Neural progenitor cell (in vitro differentiated cells): ENCODE measurements at places on chromosomes 1 and 21.

DNA sequence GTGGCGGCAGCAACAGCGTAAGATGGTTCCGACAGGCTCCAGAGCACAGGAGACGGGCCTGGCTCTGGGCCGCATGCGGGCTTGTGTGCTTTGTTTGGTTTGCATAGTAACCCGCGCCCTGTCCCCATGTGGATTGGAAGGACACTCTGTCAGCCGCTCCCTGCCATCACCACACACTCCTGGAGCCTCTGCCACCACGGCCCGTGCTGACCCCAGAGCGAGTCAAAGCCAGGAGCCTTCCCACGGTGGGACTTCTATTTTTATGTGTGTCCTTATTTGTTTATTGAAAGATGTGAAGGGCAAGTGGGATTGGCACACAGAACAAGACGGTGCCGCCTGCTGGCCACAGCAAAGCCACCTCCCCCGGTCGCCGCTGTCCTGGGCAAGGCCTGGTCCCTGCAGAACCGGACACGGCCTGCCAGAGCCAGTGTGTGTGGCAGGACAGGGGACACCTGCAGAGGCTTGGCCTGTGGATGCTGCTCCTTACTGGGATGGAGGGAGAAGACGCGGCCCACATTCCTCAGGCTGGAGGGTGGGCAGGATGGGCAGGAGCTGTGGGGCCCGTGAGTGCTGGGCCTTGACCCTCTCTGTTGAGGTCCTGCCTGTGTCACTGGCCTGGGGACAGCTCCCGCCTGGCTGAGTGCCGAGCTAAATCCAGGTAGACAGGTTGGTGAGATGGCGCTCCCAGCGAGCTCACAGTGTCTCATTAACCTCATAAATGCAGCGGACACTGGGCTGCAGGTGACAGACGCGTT lies 64.4 kb downstream of the AGPAT3 start:
- no peak for DNase-seq

DNA sequence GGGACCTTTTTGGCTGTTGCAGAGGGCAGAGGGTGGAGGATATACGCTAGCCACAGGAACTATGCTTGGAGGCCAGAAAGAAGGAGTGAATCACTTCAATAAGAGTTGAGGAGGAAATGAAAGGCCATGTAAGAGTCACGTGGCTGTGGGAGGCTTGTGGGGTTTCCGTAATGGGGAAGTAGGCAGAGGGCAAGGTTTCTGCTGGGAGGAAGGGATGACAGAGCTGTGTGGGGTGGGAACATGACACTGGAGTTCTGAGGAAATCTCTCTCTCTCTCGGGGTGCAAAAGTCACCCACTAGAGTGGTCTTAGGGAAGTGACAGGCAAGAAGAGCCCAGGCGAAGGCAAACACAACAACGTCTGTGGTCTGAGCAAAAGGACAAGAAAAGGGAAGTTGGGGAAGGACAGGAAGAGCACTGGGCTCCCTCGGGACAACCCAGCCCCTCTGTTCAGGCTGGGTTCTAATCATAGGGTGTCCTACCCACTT lies 3.9 kb upstream of the CD1C start:
- DNase-seq: no peak

- DNase-seq: no peak
Observed at GRCh38 chr1:4696753-4697152, 42.3 kb downstream of the AJAP1 start.

- no peak for DNase-seq
Observed at GRCh38 chr1:16189921-16190621, 22.4 kb downstream of the ARHGEF19 start.

- DNase-seq: no peak
Observed at GRCh38 chr1:162088281-162088969, 18.9 kb downstream of the NOS1AP start.

DNA sequence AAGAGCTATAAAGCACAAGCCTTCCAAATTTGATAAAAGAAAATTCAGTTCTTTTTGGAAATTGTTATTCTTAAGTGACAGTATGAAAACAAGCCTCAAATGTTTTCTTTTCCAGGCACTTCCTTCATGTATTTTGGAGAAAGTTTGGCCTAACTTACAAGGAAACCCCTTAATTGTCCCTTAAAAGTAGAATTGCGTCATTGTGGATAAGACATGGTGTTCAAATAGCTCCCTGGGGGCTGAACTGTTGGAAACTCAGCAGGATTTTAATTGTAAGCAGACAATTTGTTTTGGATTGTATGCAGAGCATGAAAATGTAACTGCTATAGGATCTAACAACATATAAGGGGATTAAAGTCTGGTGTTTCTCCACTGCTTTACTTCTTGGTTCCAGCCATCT lies 35.4 kb upstream of the FGGY start:
- DNase-seq: no peak

DNA sequence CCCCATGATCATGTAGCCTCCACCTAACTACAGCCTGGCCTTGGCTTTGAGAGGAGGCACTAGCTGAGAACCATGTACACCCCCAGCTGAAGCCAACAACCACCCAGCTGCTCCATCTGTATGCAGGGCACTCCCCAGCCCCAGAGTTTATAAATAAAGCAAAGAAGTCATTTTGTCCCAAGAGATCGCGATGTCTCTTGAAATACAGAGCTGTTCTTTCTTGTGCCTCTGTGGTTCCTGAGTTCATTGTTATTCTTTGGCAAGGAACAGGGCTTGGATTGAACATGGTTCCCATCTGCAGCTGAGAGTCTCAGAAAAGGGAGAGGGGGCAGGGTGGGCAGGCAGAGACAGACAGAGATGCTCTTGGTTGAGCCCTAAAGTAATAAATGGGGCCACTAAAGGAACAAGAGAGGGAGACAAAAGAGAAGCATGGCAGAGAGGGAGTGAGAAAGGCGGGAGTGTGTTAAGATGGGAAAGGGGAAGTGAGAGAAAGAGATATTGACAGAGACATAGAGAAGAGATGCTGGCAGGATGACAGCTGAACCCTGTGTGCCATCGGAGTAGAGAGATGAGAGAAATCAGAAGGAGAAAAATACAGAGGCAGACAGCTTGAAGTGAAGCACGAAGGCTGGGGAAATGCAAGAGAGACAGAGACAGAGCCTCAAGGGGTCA lies 63.3 kb downstream of the TNR start:
- no peak for DNase-seq

DNA sequence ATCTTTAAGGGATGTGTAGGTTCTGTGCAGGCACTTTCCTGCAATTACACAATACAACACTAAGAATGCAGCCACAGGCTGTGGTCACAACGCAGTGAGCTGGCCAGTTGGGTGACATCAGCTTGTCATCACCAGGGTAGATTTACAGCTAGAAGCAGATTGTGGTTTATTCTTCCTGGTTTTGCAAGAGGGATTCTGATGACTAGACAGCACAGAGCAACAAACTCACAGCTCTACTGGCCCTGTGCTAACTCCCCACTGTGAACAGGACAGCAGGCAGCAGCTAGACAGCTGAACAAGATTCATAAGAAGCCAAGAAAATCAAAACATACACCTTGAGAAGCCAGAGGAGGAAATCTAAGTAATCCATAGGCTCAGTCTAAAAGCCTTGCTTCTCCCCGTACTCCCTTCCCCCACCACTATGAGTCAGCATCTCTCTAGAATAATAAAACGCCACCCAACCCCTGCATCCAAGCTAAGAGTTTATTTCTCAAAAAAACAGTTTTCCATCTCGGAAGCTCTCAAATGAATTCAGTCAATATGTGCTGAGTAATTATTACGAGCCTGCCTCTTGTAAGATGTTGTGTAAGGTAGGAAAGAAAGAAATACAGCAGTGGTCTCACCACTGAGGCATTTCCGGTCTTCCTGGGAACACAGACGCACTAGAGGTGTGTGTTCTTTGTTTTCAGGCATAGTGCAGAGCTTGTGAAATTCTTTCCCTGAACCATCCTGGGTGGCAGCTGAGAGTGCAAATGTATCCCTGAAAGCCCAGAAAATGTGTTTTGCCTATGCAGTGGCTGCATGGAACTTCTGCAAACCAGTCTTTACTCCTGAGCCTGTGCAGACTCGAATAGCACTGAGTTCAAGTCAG lies 162.8 kb downstream of the NTPCR start:
- peak; percentile 23 for DNase-seq

- no peak for DNase-seq
Observed at GRCh38 chr1:228198977-228199590, 8.8 kb upstream of the OBSCN start.

DNA sequence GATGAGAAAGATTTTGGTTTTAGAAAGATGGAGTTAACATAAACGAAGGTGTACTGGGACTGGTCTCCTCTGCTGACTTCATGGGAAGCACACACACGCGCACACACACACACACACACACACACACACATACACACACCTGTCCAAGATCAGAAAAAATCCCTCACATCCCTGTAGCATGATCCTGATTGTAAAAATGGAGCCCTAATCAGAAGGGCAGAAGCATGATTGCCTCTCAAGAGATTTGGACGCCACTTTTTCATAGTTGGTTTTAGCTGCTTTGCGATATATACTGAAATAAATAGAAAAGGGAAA lies 56.5 kb upstream of the LGALS8 start:
- no peak for DNase-seq

DNA sequence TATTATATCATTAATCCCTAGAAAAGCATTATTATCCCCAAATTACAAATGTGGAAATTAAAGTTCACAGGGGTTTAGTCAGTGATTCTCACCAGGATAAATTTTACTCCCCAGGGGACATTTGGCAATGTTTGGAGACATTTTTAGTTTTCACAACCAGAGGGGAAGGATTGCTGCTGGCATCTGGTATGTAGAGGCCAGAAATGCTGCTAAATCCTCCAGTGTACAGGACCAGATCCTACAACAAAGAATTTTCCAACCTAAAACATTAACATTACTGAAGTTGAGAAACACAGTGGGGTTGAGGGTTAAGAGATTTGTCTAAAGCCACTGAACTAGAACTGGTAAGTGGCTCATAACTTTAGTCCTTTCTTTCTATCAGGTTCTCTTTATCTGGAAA lies 162.0 kb upstream of the SYT6 start:
- no peak for DNase-seq

GRCh38 chr1:196997423-196997822 lies 20.1 kb downstream of the CFHR5 start:
- DNase-seq: no peak

- peak; percentile 55 for DNase-seq
Observed at GRCh38 chr1:7852804-7853683, at the start of gene UTS2. TSS of gene UTS2 (minus strand) at chr1:7853065. CDS start at chr1:7853003, 62 bp downstream.

DNA sequence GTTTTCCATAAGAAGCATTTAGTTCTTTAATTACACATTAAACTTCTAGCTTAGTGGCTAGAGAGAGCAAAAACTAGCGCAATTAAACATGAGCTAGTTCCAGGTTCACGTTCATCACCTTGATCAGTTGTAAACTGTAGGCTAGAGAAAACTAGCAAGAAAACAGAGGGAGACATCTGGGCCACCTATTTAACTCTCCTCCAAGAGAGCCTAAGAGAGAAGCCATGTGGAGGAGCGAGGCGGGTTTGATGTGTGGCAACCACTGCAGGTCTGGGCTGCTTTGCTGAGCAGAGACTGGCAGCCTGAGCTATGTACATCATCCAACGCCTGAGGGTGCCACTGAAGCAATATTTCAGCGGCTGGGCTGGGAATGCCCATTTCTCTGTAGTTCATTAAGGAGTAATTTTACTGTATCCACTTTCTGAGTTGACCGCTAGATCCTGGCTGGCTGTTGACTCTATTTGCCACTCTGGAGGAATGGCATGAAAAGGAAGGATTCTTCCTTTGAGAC lies 252.9 kb downstream of the DYRK1A start:
- DNase-seq: no peak

DNA sequence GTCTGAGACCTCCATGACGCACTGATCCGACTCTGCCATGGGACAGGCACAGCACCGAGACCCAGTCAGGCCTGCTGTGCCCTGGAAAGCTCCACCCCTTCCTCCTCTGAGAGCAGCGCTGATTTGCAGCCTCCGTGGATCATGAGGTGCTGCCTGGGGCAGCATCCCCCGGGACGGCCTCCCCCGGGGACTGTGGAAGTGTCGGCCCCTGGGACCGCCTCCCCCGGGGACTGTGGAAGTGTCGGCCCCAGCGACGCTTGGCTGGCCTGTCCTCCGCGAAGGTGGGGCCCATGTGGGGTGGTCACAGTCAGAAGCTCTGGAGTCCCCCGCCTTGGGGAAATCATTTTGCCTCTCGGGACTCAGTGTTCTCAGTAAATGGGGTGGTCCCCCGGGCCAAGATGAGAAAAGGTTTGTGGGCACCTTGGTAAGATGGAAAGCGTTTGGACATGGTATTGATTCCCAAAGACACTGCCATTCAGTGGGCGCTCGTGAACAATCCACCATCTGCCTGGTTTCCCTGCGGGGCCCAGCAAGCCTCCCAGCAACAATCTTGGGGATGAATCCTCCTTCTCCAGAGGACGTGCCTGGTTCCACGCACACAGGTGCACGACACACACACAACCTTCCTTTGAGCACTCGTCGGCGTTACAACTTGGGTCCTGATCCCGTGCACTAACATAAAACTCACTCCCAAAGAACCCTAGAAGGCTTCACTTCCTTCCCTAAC lies 3.0 kb downstream of the TFF2 start:
- no peak for DNase-seq

- DNase-seq: no peak
Observed at GRCh38 chr1:66399888-66400529, 133.9 kb upstream of the SGIP1 start.

DNA sequence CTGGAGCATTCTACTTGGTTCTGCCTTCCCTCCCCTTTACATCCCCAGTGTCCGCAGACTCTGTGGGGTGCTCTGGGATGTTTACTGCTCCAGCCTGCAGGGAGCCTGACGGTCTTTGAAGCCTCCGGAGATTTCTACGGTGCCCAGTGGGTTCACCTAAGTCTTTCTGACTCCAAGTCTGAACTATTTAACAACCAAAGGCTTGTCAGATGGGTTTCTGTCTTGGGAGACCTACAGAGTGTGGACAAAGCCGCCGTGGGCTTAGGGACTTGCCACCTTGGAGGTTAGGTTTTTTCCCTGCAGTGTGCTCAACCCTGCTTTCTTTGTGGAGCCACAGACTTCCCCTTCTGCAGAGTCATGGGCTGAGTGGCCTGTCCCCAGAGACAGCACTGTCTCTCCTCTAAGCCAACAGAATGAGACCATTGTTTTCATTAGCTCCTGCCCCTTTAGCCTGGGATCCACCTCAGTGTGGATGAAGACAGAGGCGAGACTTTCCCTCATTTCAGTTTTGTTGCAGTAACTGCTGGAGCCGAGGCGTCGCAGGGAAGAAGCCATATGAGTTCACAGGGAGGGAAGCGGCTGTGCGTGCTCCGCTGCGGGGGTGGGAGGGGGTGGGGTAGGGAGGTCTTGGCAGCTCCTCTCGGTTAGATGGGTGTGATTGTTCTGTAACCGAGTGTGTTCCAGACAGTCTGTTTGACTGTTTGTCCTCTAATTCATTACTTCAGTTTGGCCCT lies 120.7 kb downstream of the CNIH3 start:
- DNase-seq: no peak

GRCh38 chr1:27601771-27602461 lies 2.0 kb downstream of the AHDC1 start:
- DNase-seq: peak; percentile 47
